NCI-H526 treated with DMSO at 0.1 percent for 48 hours (cell line): ENCODE measurements at places on chromosomes 6 and 20.

DNA sequence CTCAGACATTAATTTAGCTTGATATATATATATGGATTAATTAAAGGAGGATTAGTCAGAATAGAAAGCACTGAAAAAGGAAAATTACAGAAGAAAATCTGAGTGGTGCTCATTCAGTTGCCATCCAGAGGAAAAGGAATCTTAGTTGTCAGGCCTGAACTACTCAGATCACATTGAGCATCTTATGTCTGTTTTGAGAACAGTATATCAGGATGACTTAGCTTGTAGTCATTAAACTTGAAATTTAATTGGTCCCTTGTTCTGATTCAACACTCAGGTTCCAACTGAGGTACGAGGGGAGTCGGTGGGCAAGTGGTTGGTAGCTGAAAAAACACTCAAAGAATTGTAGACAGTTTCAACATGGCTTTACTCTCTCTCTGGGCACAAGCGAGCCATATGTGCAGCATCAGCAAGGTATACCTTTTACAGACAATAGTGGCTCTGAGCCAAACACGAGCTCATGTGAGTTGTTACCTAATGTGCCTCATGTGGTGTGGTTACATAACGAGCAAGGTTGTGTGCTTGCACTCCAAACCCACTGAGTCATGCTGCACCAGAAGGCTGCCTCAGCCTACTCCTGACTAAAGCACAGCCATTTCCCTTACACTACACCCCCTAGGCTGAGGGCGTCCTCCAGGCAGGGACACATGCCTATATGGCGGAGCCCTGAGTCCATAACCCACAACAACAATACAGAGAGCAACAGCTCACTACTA lies 73.0 kb upstream of the HMGN3 start:
- DNase-seq: no peak

DNA sequence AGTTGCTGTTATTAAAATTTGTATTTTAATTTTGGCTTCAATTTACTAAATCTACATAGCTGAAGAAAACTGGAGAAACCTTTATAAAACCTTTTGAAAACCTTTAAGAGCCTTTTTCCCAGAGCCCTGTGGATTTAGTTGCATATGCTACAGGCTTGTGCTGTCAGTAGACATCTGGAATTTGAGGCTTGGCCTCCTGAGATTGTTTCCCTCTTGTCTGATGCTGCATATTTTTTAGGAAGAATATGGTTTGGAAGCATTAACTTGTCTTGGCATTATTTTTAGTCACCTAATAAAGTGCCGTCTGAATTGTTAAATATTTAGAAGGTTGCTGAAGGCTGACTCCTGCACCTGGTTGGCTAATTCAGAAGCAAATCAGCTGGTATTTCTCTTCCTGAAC lies 369.4 kb downstream of the UTRN start:
- DNase-seq: no peak

- no peak for DNase-seq
Observed at GRCh38 chr6:9732056-9732455, 682.8 kb downstream of the TFAP2A start.

DNA sequence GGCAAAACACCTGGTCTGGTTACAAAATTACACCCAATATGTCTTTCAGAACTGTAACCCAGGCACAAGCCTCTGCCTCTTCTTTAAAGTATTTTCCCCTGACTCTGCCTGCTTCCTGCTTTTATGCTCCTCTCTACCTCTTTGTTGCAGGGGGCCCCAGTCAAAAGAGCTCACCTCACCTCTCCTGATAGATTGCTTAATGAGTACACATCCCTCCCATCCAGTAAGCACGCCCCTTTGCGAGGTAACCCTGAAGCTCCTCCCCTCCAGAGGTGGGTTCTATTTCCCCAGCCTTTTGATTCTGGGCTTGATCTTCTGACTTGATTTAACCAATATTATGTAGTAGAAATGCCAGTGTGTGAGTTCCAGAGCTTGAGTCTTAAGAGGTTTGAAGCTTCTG lies 56.6 kb upstream of the EYA2 start:
- peak; percentile 19 for DNase-seq

- DNase-seq: no peak
Observed at GRCh38 chr20:33812908-33813462, 1.8 kb downstream of the CHMP4B start.

DNA sequence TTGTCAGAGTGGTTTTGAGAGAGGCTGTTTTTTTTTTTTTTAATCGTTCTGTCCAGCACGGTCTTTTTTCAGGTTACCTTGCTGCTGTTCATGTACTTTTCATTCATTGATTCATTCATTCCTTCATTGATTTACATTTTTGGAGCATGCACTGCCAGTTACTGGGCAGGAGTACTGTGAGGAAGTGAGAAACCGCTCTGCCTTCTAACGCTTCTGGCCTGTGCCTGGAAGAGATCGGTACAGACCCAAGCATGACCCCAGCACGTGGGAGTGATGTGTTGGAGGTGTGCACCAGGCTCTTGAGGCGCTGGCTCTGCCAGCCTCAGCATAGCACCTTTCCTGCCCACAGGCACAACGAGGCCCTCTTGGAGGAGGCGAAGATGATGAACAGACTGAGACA lies 9.1 kb downstream of the RIPK1 start:
- DNase-seq: no peak

DNA sequence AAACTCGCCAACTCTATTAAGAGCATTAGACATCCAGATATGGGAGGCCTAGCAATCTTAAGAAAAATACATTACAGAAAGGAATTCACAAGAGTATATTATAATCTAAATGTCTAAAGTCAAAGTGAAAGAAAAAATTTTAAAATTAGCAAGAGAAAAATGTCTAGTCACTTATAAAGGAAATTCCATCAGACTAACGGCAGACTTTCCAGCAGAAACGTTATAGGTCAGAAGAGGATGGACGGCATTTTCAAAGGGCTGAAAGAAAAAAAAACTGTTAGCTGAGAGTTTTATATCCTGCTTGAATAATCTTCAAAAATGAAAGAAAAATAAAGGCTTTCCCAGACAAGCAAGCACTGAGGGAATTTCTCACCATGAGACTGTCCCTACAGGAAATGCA lies 269.0 kb downstream of the HDGFL1 start:
- DNase-seq: no peak

DNA sequence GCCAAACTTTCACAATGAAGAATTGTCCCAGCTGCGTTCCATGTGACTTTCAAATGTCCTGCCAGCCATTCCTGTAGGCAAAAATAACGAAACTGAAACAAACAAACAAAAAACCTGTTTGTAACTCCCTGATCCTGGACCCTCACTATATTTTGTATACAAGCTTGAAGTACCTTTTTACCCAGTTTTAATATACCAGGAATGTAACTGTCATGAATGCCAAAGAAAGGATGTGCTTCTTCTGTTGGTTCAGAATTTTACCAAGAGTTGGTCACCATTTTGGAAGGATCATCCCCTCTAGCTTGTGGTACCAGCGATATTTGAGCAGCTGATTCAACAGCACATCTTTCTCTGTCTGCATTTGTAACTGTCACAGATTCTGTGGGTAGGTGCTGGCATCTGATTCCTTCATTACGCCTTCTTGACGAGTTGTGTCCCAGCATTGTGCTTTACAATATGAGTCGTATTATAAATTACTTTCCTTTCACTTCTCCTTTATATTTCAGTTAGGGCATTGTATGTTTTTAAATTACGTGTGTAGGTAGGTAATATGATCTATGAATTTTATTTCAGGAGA lies 93.9 kb downstream of the DLGAP4 start:
- DNase-seq: no peak

DNA sequence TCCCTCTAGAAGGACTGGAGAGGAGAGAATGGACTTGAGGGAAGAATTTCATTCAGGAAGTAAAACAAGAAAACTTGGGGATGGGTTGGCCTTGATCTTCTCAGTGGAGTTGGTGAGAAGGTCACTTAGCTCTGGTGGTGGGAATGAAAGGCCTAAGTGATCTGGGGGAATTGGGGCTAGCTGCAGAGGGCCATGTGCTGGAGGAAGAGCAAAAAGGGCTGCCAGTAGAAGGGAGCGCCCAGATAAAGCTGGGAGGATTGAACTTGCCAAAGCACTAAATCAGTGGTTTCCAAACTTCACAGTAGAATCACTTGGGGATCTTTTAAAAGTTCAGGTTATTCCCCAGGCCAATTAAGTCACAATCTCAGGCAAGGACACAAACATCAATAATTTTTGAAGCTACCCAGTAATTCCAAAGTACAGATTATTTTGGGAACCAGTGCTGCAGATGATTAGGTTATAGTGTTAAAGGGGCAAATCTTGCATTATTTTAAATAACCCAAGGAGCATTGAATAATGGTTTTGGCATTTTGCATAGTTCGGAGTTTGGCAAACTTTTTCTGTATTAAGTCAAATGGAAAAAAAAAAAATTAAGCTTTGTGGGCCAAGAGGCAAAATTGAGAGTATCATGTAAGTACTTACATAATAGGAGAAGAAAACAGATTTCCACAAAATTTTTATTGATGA lies 36.5 kb upstream of the RFPL4B start:
- peak; percentile 42 for DNase-seq

DNA sequence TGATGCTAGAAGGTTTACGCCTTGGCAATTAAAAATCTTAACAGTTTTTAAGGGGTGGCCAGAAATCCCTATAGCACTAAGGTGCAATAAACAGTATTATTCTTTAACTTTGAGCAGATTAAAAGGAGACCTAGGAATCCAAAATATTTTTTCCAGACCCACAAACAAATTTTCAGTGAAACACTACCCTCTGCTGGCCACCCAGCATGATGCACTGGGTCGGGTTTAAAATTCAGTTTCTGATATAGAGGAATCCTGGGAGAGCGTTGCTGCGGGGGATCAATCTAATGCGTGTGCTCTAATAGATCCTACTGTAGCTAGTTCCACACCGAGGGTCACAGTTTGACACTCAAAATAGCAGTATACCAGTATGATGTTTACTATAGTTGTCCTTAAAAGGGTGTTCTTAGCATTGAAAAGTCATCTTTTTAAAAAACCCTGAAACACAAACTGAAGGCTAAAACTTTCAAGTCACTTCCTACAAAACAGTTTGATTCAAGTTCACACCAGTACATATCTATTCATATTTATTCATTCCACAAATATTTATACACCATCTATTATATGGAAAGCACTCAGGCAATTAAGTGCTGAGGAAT lies 10.2 kb downstream of the UBE3D start:
- DNase-seq: peak; percentile 33

- no peak for DNase-seq
Observed at GRCh38 chr6:5302995-5303622, 41.8 kb downstream of the FARS2 start.

DNA sequence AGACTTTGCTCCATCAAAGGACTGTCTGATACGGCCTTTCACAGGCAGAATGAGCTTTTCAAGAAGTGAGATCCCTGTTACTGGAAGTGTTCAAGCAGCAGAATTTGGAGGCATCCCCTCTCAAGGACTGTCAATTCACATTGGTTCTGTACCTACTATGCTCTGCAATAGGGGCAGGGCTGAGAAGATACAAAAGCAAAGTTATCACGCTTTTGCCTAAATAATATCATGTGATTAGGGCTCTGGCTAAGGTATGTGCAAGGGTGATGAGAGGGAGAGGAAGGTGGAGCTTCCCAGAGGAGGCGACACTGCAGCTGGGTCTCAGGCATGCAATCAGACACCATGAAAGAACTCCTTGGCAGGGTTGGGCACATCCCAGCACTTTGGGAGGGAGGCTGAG lies 80.2 kb upstream of the PIM1 start:
- no peak for DNase-seq

- DNase-seq: no peak
Observed at GRCh38 chr6:124319410-124319809, 515.7 kb downstream of the NKAIN2 start.

DNA sequence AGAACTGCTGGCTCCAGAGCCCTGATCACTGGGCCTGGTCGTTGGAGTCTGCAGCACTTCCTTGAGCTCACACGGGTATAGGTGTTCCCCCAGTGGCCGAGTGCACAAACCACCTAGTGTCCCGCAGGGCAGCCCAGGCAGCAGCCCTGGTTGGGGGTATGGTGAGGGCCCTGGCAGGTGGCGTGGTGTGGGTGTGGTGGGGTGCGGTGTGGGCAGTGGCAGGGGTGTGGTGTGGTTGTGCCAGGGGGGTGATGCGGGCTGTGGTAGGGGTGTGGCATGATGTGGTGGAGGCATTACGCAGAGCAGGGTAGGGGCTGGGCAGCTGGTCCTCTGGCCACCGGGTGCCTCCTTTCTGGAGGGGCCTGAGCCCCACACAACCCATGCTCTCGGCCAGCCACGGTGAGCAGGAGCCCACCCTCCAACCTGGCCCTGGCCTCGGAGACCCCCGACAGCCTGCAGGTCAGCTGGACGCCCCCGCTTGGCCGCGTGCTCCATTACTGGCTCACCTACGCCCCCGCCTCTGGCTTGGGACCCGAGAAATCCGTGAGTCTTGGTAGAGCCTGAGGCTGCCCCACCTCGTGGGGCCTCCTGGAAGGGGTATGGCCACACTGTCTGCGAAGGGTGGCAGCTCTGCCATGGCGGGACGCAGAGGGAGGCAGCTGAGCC lies 20.5 kb downstream of the COL20A1 start:
- no peak for DNase-seq

DNA sequence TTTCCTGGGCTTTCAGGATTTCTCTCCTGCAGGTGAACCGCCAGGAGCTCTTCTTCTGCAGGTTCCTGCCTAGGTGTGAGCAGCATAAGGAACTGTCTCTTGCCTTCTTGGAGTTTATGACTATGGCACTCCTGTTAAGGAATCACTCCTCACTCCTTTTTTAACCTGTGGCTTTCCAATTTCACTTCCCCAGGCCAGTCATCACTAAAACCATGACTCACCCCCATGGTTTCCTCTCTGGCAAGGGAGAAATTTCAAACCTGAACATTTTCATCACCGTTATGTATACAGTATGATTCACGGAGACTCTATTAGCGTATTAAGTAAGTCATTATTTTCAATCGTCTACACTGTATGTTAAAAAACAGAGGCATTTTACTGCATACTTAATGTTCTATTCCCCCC lies 78.2 kb upstream of the ARID1B start:
- no peak for DNase-seq

DNA sequence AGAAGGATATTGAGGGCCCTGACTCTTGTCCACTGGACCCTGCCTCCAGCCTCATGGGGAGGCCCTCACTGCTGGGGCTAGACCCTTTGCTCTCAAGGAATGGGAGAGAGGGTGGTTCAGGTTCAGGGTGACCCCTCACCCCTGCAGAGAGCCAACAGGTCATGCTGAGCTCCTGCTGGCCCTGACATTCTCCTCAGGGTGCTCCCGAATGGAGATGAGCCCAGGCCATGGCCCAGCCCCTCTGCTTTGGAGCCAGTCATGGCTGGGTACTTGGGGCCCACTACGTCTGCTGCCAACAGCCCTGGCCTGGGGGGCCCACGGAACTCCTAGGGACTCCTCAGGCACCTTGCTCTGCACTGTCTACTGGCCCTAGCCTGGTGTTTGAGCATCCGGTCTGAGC lies 49.2 kb upstream of the MLN start:
- no peak for DNase-seq
